SK-MEL-5 (cell line): ENCODE measurements at places on chromosomes 5 and 9. TPM values are rescaled to one million over a fixed set of nuclear protein-coding genes. Genes with fewer than 3 reads are reported as not detected.

DNA sequence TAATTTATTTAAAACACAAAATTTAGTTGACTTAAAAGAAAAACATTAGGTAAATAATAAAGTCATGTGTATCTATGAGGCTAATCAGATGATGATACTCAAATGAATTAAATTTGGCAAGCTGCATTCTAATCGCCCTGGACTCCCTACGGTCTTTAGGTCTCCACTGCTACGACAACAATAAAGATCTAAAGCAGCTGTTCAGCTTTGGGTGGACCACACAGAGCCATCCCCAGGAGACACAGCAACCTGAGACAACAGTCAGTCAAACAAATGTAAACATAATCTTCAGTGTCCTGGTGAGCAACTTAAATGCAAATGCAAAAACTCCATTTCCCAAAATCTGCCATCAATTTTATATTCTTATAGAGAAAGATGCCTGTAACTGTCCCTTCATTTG is 65.5 kb downstream of the MCTP1 start:
- no peak for DNase-seq

- no peak for DNase-seq
Observed at GRCh38 chr5:95439801-95440493, 48.8 kb downstream of the FAM81B start.

DNA sequence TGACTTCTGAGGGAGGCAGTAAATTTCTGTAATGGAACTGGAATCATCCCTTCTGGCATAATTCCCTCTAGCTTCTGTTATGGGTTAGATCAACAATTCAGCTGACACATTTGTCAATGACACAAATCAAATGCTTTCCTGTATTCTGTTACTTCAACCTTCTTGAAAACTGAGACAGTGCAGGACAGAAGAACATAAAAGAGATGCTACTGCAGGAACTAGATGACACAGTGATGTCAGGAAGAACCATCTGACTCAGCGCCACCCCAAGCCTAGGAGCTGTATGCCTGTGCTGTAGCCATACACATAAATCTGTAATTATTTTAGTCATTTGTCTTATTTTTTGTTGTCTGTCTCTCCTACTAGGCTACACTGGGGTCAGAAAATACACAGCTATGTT is 18.2 kb upstream of the CEP120 start:
- DNase-seq, result no peak

- DNase-seq, result peak; percentile 13
Observed at GRCh38 chr5:168086104-168086610, 205.3 kb upstream of the WWC1 start.

DNA sequence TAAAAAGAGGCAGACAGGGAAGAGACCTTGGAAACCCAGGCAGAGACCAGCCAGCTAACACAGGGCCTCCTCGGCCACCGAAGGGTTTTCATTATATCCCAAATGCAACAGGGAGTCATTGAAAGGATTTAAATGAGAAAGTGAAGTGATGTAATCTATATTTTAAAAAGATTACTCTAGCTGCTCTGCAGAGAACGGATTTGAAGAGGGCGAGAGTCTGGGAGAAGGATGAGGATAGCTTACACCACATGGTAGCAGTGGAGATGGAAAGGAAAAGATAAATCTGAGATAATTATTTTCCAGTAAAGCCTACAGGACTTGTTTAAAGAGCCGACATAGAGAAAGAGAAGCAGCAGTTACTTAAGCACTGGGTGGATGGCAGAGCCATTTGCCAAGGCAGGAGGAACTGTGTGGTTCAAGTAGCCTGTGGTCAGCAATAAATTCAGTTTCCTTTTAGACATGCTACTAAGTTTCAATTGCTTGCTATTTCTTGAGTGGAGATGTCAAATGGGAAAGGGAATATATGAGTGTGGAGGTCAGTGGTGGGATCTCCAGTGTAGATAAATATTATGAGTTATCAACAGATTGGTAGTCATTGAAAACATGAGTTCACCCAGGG is 9.3 kb downstream of the FBN2 start:
- no peak for DNase-seq

GRCh38 chr5:77973253-77973609 is 197.1 kb upstream of the TBCA start:
- no peak for DNase-seq

DNA sequence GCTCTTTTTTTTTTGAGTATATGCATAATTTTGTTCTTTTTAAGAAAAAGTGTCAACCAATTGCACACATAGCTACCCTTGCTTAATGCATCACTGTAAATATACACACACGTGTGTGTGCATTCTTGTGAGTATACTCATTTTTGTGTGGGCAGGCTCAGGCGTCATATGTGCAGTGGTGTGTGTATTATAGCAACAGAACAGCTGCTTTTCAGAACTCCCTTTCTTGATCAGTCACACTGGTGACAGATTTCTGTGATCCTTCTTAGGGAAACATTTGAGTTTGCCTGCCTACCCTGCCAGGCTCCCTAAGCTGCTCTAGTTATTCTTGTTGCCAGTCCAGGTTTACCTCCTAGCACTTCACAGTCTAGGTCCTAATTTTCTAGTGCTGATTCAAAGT is 287.0 kb upstream of the SEMA6A start:
- DNase-seq, result no peak

- peak; percentile 62 for DNase-seq
Observed at GRCh38 chr5:108381350-108381953, 446 bp downstream of the FBXL17 start.

- no peak for DNase-seq
Observed at GRCh38 chr5:44506561-44506960, 117.3 kb upstream of the FGF10 start.

GRCh38 chr5:71778678-71779276 is 59.7 kb downstream of the CARTPT start:
- peak; percentile 55 for DNase-seq

- no peak for DNase-seq
Observed at GRCh38 chr5:22669345-22669744, 183.8 kb downstream of the CDH12 start.

GRCh38 chr5:1908931-1909330 is 26.2 kb upstream of the IRX4 start:
- DNase-seq, result no peak

- DNase-seq, result no peak
Observed at GRCh38 chr9:116101516-116101915, 52.1 kb upstream of the PAPPA start.

GRCh38 chr9:87883990-87884389 is 1.3 kb downstream of the SPATA31E1 start:
- peak; percentile 34 for DNase-seq

DNA sequence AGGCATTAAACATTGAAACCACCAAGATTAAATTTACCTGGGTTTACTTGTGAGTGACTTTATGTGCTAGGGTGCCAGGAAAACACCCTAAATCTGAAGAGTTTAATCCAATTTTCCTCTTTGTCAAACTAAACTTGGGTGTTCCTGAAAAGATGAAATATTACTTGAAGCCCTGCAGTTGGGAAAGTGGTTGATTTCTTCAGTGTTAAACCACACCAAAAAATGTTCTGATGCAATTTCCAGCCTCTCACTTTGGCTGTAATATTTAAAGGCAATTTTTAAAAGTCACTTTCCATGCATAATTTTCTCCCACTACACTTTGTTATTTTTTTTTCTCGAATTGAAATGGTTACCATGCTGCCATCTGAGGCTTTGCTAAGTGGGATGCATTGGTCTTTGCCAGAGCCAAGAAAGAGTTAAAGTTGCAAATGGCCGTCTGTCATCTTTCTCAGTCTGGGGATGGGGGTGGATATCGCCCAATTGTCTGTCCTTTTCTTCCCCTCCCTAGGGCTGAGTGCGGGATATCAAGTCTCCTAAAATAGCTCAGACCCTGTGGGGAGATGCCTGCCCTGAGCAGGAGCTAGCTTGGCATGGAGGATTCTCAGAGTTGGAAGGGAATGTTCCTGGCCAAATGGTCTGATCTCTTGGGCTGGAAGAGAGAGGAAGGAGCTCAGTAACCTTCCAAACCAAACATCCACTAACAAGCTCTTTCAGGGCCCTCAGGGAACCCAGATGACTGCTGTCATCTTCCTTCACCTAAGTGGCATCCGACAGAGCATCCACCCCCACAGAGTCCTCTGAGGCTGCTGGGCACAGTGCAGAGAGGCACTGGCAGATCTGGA is 13.6 kb upstream of the SHB start:
- DNase-seq, result no peak

GRCh38 chr9:134912126-134912840 is 5.4 kb downstream of the FCN1 start:
- no peak for DNase-seq

DNA sequence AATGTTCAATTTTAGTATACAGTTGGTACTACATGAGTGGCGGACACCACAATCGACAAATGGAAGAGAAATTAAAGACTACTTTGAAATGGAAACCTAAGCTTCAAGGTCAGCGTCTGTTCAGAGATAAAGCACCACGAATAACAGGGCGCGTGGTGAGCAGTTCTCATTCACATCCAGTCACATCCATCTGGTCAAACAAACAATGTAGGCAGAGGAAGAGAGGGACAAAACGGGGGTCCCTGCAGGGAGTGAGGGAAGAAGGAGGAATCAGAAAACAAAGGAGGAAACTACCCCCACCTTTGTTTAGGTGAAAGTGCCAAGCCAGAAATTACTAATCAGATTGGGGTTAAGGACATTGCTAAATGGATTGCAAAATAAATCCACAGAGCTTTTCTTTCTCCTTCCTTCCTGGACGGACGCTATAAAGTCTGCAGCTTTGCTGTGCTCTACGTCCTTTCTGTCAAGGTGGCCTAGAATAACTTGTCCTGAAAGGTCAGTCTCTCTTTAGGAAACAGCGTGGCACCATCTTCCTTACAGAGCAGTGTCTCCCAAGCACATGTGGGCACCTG is 138.6 kb downstream of the ENTREP1 start:
- DNase-seq, result no peak

GRCh38 chr5:31682025-31682424 is 43.1 kb downstream of the PDZD2 start:
- DNase-seq, result no peak

Gene IFNB1
- total RNA-seq, result not detected in 2 replicates

Gene HSDL2
- 34.1 and 35.3 TPM in 2 replicates for total RNA-seq

Gene TLE1
- total RNA-seq, result 28.5 and 32.3 TPM in 2 replicates

Gene CA9
- 0.29 TPM in 1 of 2 replicates, not detected in the other for total RNA-seq

Gene HMCN2
- 0.03 TPM in 1 of 2 replicates, not detected in the other for total RNA-seq
